RWPE1 (cell line): ENCODE measurements at places on chromosomes 2 and 18.

DNA sequence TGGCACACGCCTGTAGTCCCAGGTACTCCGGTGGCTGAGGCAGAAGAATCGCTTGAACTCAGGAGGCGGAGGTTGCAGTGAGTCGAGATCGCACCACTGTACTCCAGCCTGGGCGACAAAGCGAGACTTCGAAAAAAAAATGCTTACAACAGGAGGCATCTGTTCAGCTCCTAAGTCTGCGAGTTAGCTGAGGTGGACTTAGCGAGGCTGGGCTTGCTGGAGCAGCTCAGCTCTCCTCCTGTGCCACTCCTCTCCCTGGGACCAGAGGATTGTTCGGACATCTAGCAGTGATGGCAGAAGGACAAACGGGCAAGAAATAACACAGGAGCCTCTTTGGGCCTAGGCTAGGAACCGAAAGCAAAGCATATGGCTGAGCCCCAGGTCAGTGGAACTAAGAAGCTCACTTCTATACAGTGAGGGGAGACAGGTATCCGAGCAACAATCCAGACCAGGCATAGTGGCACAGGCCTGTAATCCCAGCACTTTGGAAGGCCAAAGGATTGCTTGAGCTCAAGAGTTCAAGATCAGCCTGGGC, 260.1 kb downstream of the GLI2 start:
- no peak for DNase-seq

GRCh38 chr2:29166242-29167039, 51.2 kb downstream of the CLIP4 start:
- no peak for DNase-seq

GRCh38 chr2:42117923-42118753, 51.0 kb upstream of the EML4 start:
- DNase-seq = no peak

DNA sequence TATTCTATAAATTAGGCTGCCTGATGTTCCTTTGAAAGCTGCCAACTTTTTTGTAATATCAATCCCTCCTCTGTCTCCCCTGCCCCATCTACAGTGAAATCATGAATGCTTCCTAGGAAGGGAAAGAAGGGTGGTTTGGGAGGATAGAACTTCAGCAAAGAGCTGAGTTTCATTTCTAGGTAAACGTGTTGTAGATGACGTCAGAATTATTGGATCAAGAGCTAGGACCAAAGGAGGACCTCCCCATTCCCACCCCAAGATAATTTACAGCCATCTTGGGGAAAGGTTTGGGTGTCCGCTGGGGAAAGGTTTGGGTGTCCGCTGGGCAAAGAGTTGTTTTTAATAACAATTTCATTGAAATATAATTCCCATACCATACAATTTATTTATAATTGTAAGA, 11.2 kb upstream of the ANKRD53 start:
- DNase-seq = no peak

DNA sequence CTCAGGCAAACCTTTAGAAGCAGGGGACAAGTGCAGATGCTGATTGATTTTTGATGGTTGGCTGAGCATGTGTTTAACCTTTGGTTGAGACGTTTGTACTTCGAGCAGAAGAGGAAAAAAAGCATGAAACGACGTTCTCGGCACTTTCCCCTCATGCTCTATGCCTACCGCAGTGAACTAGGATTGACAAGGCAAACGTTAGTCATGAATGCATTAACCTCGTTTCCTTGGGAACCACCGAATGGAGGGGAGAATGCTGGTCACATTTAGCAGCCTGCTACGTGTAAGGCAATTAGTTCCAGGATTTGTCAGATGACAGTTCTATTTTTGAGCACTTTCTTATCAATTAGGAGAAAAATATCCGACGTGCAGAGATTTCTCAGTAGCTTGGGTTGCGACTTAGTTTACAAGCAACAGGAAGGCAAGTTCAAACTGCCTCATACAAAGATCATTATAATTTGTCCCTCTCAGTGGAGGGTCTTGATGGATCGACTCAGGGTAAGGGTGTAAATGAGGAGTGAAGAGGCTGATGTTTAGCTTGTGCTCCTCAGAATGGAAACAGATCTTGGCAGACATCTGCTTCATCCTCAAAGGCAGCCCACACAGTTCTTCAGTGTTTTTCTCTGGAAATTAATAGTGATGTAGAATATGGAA, 47.4 kb upstream of the GPR45 start:
- no peak for DNase-seq

DNA sequence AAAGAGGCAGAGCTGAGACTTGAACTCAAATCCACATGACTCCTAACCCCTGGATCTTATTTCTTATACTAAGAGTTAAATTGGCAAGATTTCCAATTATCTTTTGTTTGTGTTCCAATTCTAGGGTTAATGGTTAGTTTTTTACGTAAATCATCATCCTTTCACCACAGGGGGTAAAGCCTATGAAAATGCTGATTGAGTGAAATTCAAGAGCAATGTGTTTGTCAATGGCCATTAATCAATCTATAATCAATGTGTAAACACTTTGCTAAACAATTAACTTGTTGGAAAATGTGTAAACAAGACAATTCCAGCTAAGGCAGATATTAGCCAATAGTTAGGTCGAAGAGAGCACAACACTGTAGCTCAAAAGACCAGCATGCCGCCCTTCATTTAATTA, 376.5 kb upstream of the ACVR2A start:
- no peak for DNase-seq

DNA sequence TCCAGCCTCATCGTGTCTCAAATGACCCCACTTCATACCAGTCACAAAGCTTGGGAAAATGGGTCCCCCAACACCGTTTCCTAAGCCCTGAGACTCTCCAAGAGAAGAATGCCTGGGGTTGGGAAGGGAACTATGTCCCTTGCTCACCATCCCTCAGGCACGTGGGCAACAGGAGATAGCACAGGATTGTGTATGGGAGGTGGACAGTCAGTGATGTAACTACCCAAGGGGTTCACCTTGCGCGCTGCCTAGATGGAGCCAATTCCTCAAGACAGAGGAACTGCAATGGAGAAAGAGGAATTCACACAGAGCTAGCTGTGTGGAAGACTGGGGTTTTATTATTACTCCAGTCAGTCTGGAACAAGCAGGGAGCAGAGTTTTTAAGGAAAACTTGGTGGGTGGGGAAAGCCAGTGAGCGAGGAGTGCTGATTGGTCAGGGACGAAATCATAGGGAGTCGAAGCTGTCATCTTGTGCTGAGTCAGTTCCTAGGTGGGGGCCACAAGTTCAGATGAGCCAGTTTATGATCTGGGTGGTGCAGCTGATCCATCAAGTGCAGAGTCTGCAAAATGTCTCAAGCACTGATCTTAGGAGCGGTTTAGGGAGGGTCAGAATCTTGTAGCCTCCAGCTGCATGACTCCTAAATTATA, 13.8 kb upstream of the CXCR1 start:
- DNase-seq = no peak

GRCh38 chr2:104901037-104901881, 47.3 kb downstream of the POU3F3 start:
- DNase-seq = no peak

GRCh38 chr2:186535861-186536260, 49.8 kb downstream of the ZC3H15 start:
- no peak for DNase-seq

- no peak for DNase-seq
Observed at GRCh38 chr2:236517251-236518031, 52.2 kb upstream of the ACKR3 start.

DNA sequence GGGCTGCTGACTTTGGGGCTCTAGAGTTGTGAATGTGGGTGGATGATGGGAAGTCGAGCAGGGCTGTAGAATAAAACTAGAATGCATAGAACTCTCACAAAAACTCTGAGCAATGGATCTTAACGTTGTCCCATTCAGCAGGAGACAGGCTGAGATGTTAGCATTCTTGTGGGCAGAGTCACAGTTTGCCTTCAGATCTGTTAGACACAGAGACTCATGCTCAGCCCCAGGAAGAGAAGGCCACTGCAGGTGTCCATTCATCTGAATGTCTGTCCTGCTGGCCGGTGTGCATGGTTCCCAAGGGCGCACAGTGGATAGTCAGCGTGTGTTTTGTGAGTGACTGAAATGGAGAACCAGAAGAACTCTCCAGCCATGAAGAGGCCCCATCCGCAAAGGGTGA, 111.3 kb downstream of the TSN start:
- DNase-seq = no peak
